Heart right ventricle (tissue), 16 donors: ENCODE measurements at places on chromosomes 5 and 9. TPM values are rescaled to one million over a fixed set of nuclear protein-coding genes. Genes with fewer than 3 reads are reported as not detected.

The CCDC171 gene
- total RNA-seq: 2.2 TPM

The TRPM6 gene
- total RNA-seq: 0.11 TPM

The NR2F1-AS1 gene
- 0.53 TPM for total RNA-seq

The ACOT12 gene
- total RNA-seq: not detected

The IL5 gene
- total RNA-seq: not detected

The GPR151 gene
- total RNA-seq: not detected

The LCN6 gene
- total RNA-seq: 4.1 TPM

The FOXD4L6 gene
- total RNA-seq: not detected

The IRGM gene
- total RNA-seq: not detected

The AQP3 gene
- 1.9 TPM for total RNA-seq

The SPATA31E1 gene
- total RNA-seq: not detected

DNA sequence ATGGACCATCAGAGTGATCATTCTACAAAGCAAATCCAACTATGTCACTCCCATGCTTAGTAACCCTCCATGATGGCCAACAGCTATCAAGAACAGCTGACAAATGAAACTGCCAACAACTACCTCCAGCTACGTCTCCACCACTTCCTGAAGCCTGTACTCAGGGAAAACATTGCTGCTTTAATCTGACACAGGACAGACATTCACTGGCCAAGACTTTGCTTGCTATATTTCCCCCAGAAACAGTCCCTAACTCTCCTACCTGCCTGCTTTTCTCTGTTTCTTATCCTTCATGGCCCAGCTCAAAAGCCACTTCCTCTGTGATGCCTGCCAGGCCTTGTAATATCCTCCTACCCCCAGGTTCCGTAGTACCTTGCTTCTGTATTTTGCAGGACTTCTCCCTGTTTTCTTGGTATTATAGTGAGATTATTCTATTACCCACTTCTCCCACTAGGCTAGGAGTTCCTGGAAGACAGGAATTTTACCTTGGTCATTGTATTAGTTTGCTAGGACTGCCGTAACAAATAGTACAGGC is 14.7 kb upstream of the RAB14 start:
- no peak for DNase-seq
- no peaks in the 10 kb centered on the region for H3K36me3 ChIP-seq
- H3K27ac ChIP-seq: no peak overlapping the region
- H3K27me3 ChIP-seq: no peaks in the 10 kb centered on the region
- H3K4me1 ChIP-seq: peaks cover 24% of the 10 kb centered on the region
- H3K4me3 ChIP-seq: no peak overlapping the region

- H3K4me3 ChIP-seq: peak overlapping the region; percentile 89
- H3K36me3 ChIP-seq: no peaks in the 10 kb centered on the region
- H3K27me3 ChIP-seq: no peaks in the 10 kb centered on the region
- H3K4me1 ChIP-seq: peaks cover 33% of the 10 kb centered on the region
These were observed 544 bp downstream of the FNBP1 start for GRCh38 chr9:130042406-130042884.

DNA sequence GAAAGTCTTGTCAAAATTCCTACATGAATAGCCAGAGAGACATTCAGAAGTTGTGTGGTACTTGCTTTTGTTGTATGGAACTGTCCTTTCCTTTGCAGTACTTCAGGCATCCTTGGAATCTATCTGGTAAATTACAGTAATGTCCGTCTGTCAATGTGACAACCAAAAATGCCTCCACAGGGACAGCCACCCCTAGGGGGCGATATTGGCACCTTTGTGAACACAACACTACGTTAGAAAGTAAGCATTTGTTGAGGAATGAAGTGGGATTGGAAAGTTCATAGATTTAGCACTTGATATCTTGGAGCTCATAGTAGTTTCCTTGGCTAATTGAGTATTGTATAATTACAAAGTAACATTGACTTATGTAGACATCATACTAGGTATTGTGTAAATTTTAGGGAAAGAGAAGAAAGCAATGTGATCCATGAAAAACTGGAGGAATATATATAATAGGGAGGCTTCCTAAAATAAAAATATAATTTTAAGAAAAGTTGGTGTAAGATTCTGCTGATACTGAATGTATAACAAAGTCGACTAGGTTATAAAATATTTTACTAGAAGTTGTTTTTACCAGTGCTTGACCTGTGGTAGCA is 32.7 kb downstream of the TMEFF1 start:
- no peaks in the 10 kb centered on the region for H3K27me3 ChIP-seq
- peak; percentile 57 for DNase-seq

- H3K36me3 ChIP-seq: no peaks in the 10 kb centered on the region
- H3K27me3 ChIP-seq: no peaks in the 10 kb centered on the region
- no peak overlapping the region for H3K4me3 ChIP-seq
- peaks cover 19% of the 10 kb centered on the region for H3K4me1 ChIP-seq
These were observed 24.1 kb upstream of the WNK2 start for GRCh38 chr9:93159601-93160471.

GRCh38 chr5:174532455-174533453 is 191.6 kb upstream of the MSX2 start:
- no peak overlapping the region for H3K4me3 ChIP-seq
- H3K36me3 ChIP-seq: no peaks in the 10 kb centered on the region
- DNase-seq: peak; percentile 52

- no peaks in the 10 kb centered on the region for H3K27me3 ChIP-seq
- no peak for DNase-seq
- no peaks in the 10 kb centered on the region for H3K4me1 ChIP-seq
These were observed 291.0 kb downstream of the TAF11L14 start for GRCh38 chr5:17925276-17925675.

DNA sequence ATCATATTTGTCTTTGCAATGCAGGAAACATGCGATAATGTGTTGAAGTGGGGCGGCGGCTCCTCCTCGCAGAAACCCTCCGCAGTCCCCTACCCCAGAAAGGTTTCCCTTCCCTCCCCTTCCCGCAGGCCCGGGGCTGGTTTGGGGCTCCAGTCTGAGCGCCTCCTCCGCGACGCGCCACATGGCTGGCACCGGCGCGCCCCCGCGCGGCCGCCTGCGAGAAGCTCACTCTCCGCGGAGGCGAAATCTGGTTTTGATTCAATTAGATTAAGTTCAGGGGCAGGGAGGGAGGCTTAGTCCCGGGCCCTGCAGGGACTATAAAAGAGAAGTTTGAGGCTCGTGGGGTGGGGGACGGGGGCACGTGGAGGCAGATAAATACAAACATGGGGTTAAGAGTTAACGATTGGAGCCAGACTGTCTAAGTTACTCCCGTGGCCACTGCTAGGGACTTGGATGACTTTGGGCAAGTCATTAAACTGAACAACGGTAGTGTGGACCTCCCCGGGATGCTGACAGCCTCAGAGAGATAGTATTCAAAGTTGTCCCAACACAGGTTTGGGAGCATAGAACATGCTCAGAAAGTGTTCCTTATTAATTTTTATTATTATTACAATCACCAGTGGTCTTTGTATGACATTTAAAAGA is 69.4 kb downstream of the MSX2 start:
- peaks cover 54% of the 10 kb centered on the region for H3K27me3 ChIP-seq
- H3K4me1 ChIP-seq: no peaks in the 10 kb centered on the region
- no peak overlapping the region for H3K4me3 ChIP-seq
- H3K27ac ChIP-seq: no peak overlapping the region
- H3K36me3 ChIP-seq: no peaks in the 10 kb centered on the region

DNA sequence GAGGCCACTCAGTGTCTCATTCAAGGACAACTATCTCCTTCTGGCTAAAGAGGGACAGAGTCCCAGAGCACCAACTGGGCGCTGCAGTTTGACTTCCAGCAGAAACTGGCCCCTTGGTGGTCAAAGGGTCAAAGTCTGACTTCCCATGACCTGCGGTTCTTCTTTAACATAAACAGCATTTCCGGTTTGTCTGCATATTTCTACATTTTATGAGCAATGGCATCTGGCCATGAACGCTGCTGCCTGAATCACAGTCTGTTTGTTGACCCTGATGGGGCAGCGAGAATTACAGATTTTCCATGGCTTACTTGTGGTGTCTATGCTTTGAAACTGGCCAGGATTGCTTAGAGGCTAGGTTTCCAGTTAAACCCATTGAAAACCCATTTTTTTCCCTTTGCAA is 1.3 kb downstream of the TNFSF15 start:
- H3K36me3 ChIP-seq: no peaks in the 10 kb centered on the region
- H3K27me3 ChIP-seq: no peaks in the 10 kb centered on the region
- DNase-seq: peak; percentile 9
- no peak overlapping the region for H3K27ac ChIP-seq
- peaks cover 23% of the 10 kb centered on the region for H3K4me1 ChIP-seq

DNA sequence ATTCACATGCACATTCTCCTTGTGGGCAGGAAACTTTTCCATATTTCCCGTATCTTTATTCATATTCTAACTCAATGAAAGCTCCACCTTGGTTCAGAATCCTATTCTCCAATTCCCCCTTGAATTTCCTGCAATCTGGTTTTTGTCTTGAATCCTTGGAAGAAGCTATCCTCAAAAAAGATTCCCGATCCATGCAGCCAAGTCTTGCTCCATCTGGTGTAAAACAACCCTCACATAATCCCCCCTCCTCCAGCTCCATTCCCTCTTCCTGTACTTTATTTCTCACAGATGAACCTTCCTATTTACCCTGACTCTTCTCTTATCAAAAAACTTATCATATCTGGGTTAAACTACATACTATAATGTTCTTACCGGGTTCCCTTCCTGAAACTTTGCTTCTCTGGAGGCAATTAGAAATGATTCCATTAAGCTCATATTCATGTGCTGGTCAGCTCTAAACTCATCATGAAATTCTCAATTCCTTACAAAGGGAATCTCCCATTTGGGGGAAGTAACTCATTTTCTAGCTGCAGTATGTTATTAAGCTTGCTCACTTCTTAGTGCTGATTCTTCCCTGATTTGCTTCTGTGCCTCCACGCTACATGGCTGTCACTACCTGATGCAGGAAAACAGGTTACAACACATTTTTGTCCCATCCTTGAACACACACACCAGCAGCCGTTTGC is 81.7 kb downstream of the GNAQ start:
- peaks cover 97% of the 10 kb centered on the region for H3K4me1 ChIP-seq
- DNase-seq: no peak
- no peaks in the 10 kb centered on the region for H3K27me3 ChIP-seq
- H3K4me3 ChIP-seq: no peak overlapping the region
- no peak overlapping the region for H3K27ac ChIP-seq
- no peaks in the 10 kb centered on the region for H3K36me3 ChIP-seq

DNA sequence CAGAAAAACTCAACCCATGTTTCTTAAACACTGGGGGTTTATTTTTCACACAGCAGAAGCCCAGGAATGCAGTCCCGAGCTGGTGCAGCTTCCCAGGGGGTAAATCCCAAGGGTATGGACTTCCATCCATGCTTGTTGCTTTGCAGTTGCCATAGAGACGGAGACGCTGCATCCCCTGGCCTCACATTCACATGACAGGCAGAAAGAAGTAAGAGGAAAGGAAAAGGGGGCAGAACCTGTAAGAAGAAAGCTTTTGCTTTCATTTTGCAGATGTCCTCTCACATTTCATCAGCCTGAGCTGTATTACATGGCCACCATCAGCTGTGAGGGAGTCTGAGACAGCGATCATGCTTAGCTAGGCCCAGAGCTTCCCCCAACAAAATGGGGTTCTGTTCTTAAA is 321.0 kb downstream of the AGTPBP1 start:
- no peak overlapping the region for H3K4me3 ChIP-seq
- H3K4me1 ChIP-seq: no peaks in the 10 kb centered on the region
- H3K27ac ChIP-seq: no peak overlapping the region
- DNase-seq: no peak
- H3K36me3 ChIP-seq: no peaks in the 10 kb centered on the region

- no peak for DNase-seq
- no peaks in the 10 kb centered on the region for H3K36me3 ChIP-seq
- H3K4me1 ChIP-seq: peaks cover 15% of the 10 kb centered on the region
These were observed 139.6 kb downstream of the CMYA5 start for GRCh38 chr5:79829260-79829659.

DNA sequence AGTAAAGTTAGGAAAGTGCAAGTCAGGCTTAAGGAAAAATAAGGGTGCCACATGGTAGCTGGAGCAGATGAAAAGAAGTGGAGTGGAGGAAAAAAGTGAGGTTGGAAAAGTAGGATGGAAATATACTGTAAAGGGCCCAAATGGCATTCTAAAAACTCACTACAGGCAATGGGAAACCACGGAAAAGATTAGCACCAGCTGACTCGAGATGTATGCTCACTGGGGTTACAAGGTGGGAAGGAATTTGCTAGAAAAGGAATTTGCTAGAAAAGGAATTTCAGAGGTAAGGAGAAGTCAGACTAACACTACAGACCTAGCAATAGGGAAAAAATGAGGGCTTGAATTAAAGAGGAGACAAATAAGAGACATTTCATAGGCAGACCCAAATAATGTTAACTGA is 3.6 kb downstream of the PSMD5 start:
- peaks cover 10% of the 10 kb centered on the region for H3K4me1 ChIP-seq
- no peak overlapping the region for H3K4me3 ChIP-seq
- peaks cover 19% of the 10 kb centered on the region for H3K36me3 ChIP-seq
- no peak for DNase-seq
- H3K27me3 ChIP-seq: no peaks in the 10 kb centered on the region
- H3K27ac ChIP-seq: no peak overlapping the region

- no peaks in the 10 kb centered on the region for H3K27me3 ChIP-seq
- H3K27ac ChIP-seq: no peak overlapping the region
- no peak for DNase-seq
- no peaks in the 10 kb centered on the region for H3K4me1 ChIP-seq
These were observed 445.0 kb upstream of the DMAC1 start for GRCh38 chr9:8244505-8245092.

DNA sequence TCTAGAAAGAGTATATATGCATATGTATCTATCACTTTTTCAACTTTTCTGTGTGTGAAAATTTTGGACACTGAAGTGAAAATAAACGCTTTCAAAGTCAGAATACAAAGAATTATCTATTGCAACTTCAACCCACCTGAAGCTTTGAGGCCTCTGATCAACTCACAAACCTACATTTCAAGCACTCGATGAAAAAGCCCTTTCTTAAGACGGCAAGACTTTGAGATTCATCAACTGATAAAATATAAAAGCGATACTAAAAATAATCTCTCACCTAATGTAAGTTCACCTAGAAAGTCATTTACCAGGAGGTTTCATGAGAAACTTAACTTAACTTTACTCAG is 1.2 kb downstream of the GOLPH3 start:
- H3K36me3 ChIP-seq: peaks cover 41% of the 10 kb centered on the region
- peaks cover 53% of the 10 kb centered on the region for H3K4me1 ChIP-seq
- DNase-seq: no peak
- no peaks in the 10 kb centered on the region for H3K27me3 ChIP-seq

DNA sequence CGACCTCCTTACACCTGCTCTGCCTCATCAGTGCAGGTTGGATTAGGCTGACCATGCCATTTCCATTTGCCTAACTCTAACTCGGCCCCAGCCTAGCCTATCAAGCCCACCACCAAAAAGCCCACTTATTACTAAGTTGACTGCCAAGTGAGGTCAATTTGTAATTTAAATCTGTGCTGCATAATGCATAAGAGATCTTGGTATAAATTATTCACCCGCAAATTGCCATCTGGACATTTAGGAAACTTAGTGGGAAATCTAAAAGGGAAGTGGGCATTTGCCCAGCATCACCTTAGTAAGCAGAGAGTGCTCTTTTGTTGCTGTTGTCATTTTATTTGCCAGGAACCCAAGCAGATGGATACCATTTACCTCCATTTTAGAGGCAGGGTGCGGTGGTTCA is 143.0 kb downstream of the SPOCK1 start:
- H3K27me3 ChIP-seq: peaks cover 12% of the 10 kb centered on the region
- no peak for DNase-seq
- H3K36me3 ChIP-seq: no peaks in the 10 kb centered on the region
- no peak overlapping the region for H3K4me3 ChIP-seq
- no peaks in the 10 kb centered on the region for H3K4me1 ChIP-seq

- peaks cover 23% of the 10 kb centered on the region for H3K4me1 ChIP-seq
- H3K4me3 ChIP-seq: no peak overlapping the region
- no peaks in the 10 kb centered on the region for H3K27me3 ChIP-seq
- H3K27ac ChIP-seq: peak overlapping the region; percentile 57
- DNase-seq: peak; percentile 60
- no peaks in the 10 kb centered on the region for H3K36me3 ChIP-seq
These were observed 59.4 kb downstream of the DAP start for GRCh38 chr5:10701567-10702039.
